Foreskin keratinocyte (primary cell): ENCODE measurements at places on chromosomes 1 and 21. TPM values are rescaled to one million over a fixed set of nuclear protein-coding genes. Genes with fewer than 3 reads are reported as not detected.

Gene EPHA10
- polyA plus RNA-seq: not detected in 2 replicates

Gene NCAM2
- polyA plus RNA-seq: not detected in 2 replicates

DNA sequence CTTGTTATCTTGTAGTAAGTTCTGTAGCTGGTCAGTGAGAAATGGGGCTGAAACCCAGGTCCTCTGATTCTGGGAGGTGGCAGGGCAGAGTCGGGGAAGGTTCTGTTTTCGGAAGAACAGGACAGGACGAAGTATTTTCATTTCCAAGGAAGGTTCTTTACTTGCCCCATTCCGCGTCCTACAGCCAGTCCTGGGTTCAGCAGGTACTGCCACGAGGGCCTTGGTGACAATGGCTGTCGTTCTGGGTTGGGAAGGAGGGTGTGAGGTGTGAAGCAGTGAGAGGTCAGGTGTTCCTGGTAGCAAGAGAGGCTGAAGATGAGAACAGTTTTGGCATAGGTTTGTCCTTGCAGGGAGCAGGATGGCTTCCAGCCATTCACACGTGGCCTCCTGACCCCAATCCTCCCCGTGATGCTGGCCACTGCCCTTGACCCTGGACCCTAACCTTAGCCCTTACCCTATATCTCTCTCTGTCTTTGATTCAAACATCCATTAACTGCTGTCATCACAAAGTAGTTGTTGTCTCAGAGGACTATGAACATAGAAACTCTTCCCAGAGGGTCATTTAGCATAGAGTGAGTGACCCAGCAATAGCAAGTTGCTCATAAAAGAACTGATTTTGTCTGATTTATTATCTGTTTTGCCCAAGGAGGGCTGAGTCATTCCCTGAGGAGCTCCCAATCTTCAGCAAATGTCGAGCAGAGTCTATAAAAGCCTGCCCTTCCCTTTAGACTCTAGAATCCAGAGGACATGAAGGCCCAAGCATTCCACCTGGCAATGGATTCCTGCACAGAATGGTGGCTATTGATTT, 25.0 kb downstream of the VASH2 start:
- DNase-seq: no peak

DNA sequence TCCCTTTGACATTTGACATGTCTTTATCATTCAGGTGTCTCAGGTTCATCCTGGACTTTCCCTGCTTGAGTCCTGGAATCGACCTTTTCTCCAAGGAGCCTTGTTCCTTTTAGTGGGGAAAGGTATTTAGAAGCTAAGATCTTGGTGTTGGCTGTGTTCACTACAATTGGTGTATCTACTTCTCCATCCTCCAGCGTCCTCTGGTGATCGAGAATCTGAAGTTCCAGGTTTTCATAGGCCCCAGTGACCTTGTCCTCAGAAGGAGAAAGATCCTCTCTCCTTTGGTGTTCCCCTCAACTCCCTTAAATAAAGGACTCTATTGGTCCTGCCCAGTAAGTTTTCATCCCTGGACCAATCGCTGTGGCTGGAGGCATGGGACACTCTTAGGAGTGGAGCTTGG, 22.1 kb downstream of the MROH7 start:
- no peak for DNase-seq

DNA sequence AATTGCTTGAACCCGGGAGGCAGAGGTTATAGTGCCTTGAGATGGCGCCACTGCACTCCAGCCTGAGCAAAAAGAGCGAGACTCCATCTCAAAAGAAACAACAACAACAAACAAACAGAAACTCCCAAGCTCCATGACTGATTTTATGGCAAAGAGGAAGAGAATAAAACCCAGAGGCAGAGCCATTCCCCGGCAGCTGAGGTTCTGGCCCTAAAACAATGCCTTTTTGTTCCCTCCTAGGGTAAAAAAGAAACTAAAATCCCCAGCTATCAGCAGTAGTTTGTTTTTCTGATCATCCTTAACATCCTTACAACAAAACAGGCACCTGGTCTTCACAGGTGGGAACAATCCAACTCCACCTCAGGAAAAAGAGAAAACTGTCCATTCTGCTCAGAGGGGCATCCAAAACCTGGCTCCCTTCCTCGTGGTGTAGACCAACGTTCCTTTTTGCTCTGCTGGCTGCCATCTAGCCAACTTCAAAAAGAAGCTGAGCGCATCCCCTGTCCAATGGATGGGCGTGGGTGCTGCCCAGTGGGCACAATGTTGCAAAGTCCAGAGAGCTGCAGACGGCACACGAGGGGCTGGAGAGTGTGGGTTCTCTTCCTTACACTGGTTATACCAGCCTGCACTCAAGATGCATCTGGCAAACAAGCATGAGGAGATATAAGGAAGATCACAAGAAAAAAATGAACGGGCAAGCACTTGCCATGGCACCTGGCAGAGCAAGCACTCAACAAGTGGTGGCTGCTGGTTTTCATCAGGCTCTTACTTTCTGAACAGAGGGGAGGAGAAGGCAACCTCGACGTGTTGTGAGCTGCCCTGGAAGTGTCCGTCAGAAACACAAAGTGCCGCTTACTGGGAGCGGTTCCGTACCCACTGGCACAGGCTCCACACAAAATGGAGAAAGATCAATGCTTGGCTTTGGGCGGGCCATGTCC, 54.7 kb downstream of the SLC66A1 start:
- no peak for DNase-seq

- no peak for DNase-seq
Measured at GRCh38 chr1:153430561-153430960, 14.2 kb downstream of the S100A7A start.
